ENCODE measurements at places on chromosomes 16 and 17.

- no peak for DNase-seq
These were observed 11.4 kb upstream of the CLDN9 start for GRCh38 chr16:3001316-3001715.

- DNase-seq, result no peak
These were observed 45.1 kb upstream of the HNF1B start for GRCh38 chr17:37789771-37790541.

DNA sequence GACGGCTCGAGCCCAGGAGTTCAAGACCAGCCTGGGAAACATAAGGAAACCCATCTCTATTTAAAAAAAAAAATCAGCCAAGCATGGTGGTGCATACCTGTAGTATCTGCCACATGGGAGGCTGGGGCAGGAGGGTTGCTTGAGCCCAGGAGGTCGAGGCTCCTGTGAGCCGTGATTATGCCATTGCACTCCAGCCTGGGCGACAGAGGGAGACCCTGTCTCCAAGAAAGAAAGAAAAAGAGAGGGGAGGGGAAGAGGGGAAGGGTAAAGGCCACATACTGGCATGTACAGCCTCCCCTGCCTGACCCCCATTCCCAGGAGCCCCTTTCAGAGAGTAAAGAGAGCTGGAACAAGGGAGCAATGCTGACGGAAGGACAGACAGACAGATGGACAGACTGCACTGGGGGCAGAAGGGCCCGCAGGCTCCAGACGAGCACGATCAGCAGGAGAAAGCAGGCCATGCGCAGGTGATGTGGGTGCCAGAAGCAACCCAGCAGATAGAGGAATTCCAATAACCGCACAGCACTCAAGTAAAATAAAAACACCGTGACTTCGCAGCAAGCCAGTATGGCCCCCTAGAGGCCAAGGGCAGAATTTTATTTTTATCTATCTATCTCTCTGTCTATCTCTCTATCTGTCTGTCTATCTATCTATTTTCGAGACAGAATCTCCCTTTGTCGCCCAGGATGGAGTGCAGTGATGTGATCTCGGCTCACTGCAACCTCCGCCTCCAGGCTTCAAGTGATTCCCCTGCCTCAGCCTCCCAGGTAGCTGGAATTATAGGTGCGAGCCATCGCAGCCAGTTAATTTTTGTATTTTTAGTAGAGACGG, 27.1 kb upstream of the SNN start:
- DNase-seq, result peak; percentile 48

DNA sequence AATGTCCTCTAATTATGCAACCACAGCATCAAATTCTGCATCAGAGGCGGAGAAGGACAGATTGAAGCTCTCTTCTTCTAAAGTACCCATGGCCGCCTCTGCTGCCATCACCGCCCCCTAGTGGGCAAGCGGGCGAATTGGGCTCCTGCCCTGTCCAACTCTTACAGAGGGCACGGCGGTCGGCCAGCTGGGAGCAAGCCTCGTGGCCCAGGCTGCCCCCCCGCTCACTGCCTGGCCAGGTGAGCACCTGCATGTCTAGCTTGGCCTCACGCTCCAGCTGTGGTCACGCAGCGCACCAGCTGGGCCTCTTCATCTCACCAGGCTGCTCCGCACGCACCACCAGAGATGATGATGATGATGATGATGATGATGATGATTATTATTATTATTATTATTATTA, 146.1 kb upstream of the TOM1L1 start:
- no peak for DNase-seq

- no peak for DNase-seq
These were observed 36.7 kb downstream of the CCDC57 start for GRCh38 chr17:82175951-82176350.

- DNase-seq, result peak; percentile 15
These were observed 35.2 kb downstream of the TBX4 start for GRCh38 chr17:61487161-61487988.

DNA sequence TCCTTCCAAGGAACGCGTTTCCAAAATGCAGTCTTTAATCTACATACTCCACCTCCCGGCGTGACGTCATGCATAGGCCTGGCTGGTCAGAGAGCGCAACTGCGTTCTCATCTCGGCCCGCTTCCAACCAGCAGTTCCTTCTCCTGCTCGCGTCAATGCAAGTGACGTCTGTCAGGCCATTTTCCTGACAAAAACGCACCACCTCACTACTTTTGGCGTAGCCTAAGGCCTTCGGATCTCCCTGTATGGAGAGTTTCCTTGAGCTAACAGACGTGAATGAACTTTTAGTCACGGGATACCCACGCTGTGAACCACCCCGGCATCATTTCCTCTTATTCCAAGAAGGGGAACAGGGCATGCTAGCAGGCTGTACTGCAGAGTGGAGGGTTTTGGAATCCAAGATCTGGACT, 25.0 kb downstream of the TEX14 start:
- DNase-seq, result peak; percentile 41

GRCh38 chr17:51803161-51803560, 355.4 kb downstream of the CA10 start:
- no peak for DNase-seq

DNA sequence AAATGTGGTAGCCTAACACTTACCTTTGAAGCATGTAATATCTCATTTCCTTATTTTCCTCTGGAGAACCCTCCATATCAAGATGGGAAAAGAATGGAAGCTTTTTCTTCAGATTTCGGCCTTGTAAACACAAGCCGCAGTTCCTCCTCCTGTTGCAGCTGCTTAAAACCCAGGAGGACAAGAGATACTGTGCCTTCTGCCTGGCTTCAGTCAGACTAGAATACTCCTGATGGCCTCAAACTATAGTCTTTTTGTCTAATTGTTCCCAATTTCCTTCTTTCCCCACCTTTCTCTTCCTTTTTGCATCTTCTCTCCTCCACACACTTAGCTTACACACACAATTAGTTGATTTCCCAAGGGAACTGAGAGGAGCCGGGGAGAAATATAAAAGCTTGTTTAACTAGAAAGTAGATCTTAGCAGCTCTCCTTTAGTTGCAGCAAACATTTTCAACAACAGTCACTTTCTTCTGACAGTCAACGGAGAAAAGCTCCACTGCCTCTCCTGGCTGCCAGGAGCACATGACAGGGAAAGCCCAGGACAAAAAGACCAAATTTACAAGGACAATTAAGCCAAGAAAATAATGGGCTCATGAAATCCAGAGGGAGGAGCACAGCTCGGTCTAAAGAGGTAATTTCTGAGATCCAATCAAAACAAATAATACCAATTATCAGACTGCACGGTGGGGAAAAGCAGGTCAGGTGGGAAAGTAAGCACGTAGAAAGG, 76.4 kb upstream of the C17orf78 start:
- no peak for DNase-seq

DNA sequence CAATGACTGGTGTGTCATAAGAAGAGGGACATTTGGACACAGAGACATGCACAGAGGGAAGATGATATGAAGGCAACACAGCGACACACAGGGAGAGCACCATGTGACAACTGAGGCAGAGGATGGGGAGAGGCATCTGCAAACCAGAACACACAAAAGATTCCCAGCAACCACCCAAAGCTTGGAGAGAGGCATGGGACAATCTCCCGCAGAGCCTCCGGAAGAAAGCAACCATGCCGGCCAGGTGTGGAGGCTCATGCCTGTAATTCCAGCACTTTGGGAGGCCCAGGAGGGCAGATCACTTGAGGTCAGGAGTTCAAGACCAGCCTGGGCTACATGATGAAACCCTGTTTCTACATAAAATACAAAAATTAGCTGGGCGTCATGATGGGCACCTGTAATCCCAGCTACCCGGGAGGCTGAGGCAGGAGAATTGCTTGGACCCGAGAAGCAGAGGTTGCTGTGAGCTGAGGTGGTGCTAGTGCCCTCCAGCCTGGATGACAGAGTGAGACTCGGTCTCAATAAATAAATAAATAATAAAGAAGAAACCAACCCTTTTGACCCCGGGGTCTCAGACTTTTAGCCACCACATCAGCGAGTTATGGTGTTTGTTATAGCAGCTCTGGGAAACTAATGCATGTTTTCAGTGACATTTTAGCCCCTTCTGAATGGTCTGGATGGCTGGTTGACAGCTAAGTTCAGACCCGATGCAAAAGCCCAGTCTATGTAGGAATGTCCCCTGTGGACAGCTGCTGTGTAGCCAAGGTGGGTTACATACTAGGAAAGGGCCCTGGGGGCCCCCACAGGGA, 13.8 kb upstream of the PLCG2 start:
- DNase-seq, result no peak

DNA sequence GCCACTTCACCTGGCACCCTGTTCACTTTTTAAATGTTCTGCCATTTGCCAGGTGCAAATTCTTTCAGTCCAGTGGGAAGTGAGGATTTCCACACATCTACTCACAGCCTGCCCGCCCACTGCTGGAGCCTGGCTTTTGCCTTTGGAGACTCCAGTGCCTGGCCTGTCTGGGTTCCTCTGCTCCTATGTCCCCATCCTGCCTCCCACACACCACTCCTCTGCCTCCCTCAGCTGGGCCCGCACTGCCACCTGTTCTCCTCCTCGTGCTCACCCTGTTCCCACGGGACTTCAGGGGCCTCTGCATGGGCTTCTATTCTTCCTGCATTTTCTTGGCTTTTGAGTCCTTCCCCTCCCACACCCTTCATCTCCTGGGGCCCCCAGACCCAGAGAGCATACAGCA, 7.9 kb upstream of the NDRG4 start:
- DNase-seq, result no peak

DNA sequence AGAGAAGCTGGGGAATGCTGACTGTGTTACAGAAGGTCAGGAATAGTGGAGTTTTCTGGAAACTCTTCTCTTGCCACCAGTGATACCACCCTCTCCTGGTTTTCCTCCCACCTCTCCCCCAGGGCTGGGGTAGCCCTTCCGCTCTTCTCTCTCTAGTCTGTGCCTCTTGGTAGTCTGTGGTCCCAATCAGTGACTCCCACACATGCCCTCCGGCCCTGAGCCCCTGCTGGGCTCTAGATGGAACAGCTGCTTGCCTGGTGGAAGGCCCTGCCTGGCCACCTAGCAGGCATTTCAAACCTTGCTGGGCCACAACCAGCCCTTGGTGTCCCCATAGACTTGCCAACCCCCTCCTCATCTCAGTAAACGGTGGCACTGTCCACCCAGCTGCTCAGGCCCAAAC, 15.2 kb upstream of the MTSS2 start:
- DNase-seq, result no peak

GRCh38 chr16:10828851-10829366, 10.3 kb upstream of the TVP23A start:
- DNase-seq, result no peak

GRCh38 chr17:43560461-43561427, 14.6 kb upstream of the ETV4 start:
- DNase-seq, result no peak

- no peak for DNase-seq
These were observed 111.0 kb downstream of the ENGASE start for GRCh38 chr17:79185671-79186070.

- DNase-seq, result no peak
These were observed 95.6 kb downstream of the SMG6 start for GRCh38 chr17:2207815-2208515.

DNA sequence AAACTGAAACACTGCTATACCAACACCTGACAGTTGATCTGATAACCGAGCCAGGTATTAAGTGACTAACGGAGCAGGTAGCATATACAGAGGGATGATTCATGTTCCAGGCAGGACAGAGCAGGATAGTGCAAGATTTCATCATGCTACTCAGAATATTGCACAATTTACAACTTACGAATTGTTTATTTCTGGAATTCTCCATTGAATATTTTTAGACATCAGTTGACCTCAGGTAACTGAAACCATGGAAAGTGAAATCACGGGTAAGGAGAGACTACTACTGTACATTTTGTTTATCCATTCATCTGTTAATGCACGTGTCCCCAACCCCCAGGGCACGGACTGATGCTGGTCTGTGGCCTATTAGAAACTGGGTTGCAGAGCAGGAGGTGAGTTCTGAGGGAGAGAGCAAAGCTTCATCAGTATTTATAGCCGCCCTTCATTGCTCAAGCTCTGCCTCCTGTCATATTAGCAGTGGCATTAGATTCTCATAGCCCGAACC, 14.5 kb upstream of the PPM1E start:
- DNase-seq, result no peak

GRCh38 chr17:6753006-6753445, 2.8 kb upstream of the XAF1 start:
- DNase-seq, result peak; percentile 43

- DNase-seq, result peak; percentile 70
These were observed 4.4 kb downstream of the CBX4 start for GRCh38 chr17:79834565-79835469.

DNA sequence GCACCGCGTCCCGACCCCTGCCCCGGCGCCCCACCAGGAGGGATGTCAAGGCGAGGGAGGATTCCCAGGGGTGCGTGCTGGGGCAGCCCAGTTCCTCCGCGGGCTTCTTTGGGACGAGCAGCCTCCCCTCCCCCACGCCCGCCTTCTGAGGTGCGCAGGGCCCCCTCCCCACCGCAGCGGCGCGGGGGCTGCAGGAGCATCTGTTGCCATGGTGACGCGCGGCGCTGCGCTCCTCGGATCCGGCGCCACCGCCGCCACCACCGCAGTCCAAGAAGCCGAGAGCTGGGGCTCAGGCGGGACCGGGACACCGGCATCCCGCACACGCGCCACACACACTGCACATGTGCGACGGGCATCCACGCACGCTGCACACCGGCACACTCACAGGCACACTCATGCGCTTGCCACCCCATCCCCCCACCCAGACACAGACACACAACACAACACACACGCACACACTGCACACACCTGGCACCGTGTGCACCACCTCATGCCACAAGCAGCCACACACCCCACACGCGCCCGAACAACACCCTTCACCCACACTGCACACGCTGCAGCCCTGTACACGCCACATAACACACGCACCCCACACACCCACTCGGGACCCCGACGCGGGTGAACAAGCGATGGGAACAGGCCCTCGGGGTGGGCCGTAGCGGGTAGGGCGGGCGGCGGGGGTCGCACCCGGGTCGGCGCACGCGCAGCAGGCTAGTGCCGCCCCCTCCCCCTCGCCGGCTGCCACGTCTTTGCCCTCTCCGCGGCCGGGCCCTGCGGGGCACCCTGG, 17.0 kb downstream of the ENPP7 start:
- no peak for DNase-seq

DNA sequence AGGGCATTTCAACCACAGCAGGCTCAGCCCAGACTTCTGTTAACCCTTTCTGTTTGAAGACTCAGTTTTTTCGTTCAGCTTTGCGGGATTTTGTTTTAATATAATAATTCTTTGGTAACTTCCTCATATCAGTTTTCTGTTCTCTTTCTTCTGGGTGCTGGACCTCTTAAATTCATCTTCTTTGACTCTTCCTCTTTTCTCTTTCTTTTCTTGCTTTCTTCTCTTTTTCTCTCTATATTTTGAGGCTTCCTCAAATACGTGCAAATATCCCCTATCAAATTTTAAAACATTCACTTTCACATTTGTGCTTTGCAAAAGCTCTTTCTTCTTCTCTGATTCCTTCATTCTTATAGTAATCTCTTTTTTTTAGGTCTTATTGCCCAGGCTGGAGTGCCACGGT, 136.3 kb downstream of the HS3ST3B1 start:
- no peak for DNase-seq

DNA sequence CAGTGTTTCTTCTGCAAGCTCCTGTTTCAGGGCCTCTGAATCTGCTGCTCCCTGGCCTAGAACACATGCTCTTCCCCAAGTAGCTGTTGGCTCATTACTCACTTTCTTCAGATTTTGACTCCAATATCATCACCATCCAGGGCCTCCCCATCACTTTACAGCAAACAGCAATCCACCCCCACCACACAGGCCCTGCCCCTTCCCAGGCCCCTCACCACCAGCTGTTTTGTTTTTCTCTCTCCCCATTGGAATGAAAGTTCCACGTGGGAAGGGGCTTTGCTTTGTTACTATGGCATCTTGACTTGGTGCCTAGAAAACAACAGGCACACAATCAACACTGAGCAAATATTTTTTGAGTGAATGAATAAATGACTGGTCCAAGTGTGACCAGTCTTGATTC, 4.0 kb downstream of the TMEM170A start:
- DNase-seq, result no peak
